ENCODE measurements at places on chromosomes 2 and 18.

GRCh38 chr2:108244667-108245414 is 5.1 kb downstream of the SULT1C3 start:
- no peak for DNase-seq

DNA sequence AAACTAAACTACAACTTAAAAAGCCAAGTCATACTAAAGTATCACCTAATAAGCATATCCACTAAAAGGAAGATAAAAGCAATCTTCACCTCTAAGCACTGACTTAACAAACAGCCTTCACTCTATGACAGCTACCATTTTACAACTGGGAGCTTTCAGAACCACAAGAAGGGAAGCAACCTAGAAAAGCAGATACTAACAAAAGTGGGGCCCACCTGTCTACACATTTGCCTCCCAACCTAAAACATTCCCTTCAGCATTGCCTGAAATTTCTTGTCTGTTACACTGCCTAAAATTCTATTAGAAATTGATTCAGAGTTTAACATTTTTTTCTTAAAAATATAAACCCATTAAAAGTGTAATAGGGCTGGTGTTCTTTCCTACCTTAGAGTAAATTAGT is 172.0 kb downstream of the ATAD2B start:
- DNase-seq = no peak

- no peak for DNase-seq
These were observed 54.5 kb downstream of the MBP start for GRCh38 chr18:77077941-77078689.

DNA sequence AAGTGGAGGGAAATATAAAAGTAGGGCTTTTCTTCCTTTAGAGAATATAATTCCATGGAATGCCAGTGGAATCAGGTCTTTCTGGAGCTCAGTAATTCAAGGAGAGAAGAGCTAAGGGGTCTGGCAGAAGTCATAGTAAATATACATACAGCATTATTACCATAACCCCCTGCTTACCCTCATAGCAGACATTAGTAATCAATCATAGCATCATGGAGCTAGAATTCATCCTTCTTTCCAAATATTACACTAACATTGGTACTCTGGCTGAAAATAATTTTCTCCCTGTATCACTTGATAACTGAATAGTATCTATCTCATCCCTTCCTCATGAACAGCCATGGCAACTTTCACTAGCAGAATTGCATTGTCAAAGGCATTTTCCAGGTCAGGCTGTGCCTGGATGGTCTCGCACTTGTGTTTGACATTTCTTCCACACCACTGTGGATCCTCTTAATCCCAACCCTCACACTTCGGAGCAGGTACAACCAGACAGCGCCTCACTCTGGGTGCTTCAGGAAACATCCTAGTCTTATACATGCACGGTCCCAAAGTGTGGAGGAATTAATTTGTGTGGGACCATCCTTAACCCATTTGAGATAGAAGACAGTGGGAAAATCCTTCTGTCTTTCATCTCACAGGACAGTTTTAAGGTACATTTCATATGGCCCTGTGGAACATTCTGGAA is 84.2 kb upstream of the SEC11C start:
- DNase-seq = no peak

- DNase-seq = peak; percentile 43
These were observed 89.5 kb upstream of the STK39 start for GRCh38 chr2:168336786-168337388.

DNA sequence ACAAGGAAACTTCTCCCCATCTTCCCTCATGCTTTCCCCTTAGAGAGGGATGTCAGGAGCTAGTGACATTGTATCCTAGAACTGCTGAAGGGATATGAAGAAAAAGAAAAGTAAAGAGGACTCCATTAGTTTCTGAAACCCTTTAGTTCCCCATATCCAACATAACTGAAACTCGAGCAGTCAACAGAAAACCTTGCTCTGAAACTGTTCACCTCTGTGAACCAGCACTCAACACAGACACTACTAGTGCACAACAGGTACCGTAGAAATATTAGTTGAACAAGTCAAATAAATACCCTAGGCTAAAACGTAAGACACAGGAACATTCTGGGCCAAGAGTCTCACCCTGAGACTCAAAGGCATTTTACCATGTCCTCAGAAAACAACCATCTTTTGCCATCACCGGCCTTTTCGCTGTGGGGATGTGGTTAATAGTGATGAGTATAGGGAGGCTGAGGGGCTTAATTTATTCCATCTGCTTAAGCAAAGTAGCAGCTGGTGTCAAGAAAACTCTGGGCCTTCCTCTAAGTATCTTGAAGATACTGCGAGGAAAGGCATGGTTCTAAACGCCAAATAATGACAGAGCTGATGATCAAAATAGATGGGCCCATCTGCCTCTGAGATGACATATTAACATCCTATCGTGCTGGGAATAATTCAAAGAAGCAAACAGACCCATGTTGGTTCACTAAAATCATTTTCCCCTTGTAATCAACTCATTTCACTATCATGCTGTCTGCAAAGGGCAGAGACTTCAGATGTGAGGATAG is 156.8 kb downstream of the STK39 start:
- DNase-seq = no peak

DNA sequence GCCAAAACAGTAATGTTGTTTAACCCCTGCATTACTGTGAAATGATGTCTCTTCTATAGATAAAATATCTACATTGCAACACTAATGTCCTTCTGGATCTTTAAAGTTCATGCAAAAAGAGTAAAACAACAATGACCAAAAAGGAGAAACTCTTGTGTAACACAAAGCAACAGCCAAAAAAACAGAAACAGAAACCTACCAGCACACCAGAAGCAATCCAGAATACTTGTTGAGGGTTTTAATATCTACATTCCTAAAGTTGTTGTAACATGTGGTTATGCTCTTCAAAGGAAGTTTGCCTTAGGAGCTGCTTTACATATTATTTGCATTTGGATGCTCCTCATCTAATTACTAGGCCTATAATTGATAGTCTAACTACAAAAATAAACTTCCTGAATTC is 157.2 kb downstream of the BABAM2 start:
- no peak for DNase-seq
